Activated CD8-positive, alpha-beta memory T cell treated with anti-CD3 and anti-CD28 coated beads, Interleukin-2, amount 10 ng/mL, durations not matched to agents 7 days and 5 days (primary cell): ENCODE measurements at places on chromosomes 16 and 17. TPM values are rescaled to one million over a fixed set of nuclear protein-coding genes. Genes with fewer than 3 reads are reported as not detected.

DNA sequence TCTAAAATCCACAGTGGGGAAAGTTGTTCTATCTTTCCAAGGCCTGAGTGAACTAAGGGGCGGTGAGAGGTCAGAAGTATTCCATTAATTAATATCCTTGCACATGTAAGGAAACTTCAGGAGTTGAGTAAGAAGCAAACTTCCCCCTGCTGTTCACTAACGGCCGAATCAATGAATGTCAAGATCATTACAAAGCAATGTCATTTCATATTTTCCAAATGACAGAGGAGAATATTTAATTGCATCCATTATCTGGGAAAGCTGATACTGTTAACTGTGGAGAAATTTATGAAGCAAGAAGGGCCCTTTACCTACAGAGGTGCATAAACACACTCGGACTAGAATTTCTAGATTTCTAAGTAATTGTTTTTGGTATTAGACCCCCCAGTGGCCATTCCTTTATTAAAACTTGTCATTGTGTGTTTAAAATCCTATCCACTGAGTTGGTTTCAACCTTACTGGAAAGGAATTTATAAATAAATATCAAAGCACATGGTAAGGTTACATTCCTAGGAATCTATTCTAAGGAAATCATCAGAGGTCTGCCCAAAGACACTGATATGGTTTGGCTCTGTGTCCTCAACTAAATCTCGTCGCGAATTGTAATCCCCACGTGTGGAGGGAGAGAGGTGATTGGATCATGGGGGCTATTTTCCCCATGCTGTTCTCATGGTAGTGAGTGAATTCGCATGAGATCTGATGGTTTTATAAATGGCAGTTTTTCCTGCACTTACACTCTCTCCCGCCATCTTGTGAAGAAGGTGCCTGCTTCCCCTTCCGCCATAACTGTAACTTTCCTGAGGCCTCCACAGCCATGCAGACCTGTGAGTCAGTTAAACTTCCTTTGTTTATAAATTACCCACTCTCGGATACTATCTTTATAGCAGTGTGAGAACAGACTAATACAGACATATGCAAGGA lies 20.4 kb upstream of the SMURF2 start:
- no peak for DNase-seq

GRCh38 chr17:28324781-28325180 lies 5.8 kb downstream of the TMEM97 start:
- DNase-seq: no peak

Gene CMTM1
- 21.4 TPM for total RNA-seq

GRCh38 chr17:58082341-58082869 lies 814 bp upstream of the DYNLL2 start:
- no peak for DNase-seq

GRCh38 chr17:29111816-29112499 lies 68.2 kb downstream of the MYO18A start:
- DNase-seq: peak; percentile 78

- DNase-seq: no peak
Observed at GRCh38 chr16:55955845-55956244, 80.7 kb upstream of the CES5A start.

Gene GPR142
- total RNA-seq: not detected

- no peak for DNase-seq
Observed at GRCh38 chr17:57624386-57624785, 120.7 kb downstream of the CCDC182 start.

Gene C16orf95
- 11.2 TPM for total RNA-seq

Gene KRT28
- total RNA-seq: not detected

DNA sequence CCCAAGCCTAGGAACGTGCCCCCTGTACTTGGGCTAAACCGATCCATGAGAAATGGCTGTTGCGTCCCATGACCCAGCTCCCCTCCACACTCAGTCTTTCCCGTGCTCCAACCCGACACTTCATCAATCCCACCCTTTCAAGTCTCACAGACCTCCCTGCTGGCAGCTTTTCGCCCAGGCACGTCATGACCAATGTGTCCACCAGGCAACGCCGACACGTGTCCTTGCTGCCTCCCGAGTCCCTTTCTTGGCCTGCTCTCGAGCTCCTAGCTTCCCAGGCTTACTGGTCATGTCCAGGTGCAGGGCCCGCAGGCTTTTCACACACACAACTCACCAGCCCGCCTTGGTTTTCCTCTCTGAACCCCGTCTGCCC lies 12.2 kb downstream of the MNT start:
- no peak for DNase-seq
